ENCODE measurements at places on chromosomes 5 and 9. TPM values are rescaled to one million over a fixed set of nuclear protein-coding genes. Genes with fewer than 3 reads are reported as not detected.

- DNase-seq = no peak
These were observed 57.8 kb downstream of the ZNF462 start for GRCh38 chr9:106920701-106921283.

DNA sequence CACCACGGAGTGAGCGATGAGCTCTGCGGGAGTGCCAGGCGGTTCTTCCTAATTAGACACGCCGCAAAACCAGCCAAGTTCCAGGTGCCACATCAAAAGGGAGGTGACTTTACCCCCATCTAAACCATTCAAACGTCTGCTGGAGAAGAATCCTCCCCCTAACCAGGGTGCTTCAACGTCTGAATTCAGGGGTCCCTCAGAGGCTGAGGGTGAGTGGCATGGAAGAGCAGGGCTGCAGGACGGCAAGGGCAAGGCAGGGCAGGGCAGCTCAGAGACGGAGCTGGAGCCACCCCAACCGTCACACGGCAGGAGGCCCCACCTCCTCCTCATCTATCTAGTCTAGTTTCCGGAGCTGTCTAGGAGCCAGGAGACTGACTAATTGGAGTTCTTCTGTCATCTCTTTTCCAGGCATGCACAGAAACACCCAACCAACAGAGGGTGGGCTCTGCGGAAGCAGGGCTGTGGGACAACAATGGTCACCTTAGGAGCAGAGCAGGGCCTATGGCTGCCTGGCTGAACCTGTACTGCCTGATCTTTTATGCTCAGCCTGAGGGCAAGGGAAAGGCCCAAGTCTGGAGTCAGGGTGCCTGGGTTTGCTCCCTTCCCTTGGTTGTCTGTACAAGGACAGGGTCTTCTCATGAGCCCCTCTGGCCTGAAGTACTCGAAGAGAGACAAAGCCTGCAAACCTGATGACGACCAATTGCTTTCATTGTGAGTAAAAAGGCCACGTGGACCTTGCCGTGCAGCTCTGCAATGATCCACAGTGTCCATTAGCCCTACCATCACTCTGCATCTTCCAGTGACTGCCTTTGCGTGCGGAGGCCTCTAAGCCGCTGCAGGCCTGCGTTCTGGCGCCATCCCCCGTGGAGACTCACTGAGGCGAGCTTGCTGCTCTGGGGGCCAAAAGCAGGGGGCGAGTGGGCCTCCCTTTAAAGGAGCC lies 81.0 kb upstream of the SLC25A51 start:
- DNase-seq = no peak

DNA sequence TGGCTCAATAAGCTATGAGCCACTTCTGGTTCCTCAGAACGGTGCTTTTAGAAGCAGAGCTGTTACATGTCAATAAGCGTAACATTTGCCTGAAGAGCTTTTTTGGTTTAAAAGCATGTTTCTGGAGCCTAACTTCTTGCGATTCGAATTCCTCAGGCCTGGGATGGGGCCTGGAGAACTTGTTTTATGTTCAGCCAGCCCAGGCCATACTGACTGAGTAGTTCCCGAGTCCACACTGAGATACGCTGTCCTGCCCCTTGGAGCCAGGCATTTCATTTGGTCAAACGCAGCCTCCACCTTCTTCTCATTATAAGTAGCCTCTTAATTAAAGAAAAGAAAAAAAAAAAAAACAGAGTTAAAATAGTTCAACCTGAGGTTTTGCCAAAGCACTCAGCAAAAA lies 260.6 kb upstream of the ANKRD55 start:
- no peak for DNase-seq

- DNase-seq = no peak
These were observed 8.7 kb downstream of the GALNT10 start for GRCh38 chr5:154199263-154199662.

- no peak for DNase-seq
These were observed 24.3 kb downstream of the PLPP1 start for GRCh38 chr5:55510523-55510880.

GRCh38 chr9:104779334-104779733 lies 15.4 kb downstream of the NIPSNAP3B start:
- DNase-seq = no peak

DNA sequence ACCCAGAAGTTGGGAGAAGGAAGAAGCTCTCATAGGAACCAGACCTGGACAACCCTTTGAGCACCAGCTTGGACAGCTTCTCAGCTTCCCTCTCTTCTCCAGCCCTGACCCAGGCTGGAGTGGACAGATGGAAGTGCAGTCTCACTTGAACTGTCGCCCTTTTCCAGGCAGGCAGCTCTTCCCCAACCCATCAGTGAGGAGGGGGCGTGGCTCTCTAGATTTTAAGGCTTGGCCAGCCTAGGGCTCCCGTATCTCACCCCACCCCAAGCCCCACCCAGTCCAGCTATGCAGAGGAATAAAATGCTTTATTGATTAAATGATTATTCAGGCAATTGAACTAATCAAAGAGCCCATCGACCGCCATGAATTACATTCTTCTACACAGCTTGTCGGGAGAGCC lies 2.2 kb downstream of the PAX5 start:
- no peak for DNase-seq

DNA sequence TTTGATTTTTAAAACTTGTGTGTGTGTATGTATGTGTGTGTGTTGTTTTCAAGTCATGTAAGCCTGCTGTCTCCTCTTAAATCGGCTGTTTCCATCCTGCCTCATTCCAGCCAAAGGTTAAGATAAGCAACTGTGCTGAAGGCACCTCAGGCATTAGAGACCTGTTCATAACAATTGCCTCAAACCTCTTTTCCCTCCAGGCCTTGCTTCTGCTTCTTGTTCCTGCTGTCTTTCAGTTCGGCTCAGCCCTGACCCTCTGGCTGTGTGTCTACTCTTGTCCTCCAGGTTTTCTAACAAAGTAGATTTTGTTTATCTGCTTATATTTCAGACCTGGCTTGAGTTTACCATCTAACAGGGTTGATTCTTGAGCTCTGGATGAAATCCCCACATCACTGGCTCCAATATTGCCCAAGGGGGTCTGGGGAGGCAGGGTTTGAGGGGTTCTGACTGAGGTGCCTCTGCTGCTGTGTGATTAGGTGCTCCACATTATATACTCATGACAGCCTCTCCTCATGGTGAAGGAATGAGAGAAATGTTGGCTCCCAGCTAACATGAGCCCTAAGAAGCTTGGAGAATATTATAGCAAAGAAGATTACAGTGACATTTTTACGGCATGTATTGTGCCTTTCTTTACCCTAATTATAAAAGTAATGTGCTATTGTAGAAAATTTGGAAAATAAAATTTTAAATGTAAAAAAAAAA lies 229.7 kb upstream of the PIK3R1 start:
- no peak for DNase-seq

DNA sequence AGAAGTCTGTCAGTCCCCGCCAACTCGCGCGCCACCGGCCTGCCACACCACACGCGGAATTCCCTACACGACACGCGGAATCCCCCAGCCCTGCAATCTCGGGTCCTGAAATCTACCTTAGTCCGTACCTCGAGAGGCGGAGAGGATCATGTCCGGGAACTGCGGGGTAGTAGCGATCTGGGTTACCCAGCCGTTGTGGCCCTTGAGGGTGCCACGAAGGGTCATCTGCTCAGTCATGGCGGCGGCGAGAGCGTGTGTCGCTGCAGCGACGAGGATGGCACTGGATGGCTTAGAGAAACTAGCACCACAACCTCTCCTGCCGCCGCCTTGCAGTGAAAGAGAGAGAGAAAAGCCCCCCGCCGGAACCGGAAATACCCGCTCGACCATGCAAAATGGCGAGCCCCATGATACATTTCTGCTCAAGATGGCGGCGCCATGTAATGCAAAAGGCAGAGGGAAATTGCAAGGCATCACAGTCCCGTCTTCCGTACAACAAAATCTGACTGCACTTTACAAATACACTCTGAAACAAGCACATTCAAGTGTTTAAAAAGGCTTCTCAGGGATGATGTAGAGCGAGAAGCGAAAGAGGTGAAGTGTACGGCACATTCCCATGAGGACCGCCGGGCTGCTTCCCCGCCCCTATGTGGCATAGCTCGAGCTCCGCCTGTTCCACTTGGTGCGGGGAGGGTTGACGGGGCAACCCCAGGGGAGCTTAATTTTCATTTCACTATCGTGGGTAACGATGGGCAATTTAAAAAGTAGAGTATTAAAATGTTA lies at the start of gene RACK1:
TSS of gene RACK1 (minus strand) at position 343 of the 780 bp plus-strand sequence. CDS start at position 237, 106 bp downstream.
- DNase-seq = no peak

GRCh38 chr5:58466939-58467338 lies 7.1 kb upstream of the PLK2 start:
- no peak for DNase-seq

GRCh38 chr9:92711844-92712243 lies 41.9 kb upstream of the IPPK start:
- DNase-seq = no peak

DNA sequence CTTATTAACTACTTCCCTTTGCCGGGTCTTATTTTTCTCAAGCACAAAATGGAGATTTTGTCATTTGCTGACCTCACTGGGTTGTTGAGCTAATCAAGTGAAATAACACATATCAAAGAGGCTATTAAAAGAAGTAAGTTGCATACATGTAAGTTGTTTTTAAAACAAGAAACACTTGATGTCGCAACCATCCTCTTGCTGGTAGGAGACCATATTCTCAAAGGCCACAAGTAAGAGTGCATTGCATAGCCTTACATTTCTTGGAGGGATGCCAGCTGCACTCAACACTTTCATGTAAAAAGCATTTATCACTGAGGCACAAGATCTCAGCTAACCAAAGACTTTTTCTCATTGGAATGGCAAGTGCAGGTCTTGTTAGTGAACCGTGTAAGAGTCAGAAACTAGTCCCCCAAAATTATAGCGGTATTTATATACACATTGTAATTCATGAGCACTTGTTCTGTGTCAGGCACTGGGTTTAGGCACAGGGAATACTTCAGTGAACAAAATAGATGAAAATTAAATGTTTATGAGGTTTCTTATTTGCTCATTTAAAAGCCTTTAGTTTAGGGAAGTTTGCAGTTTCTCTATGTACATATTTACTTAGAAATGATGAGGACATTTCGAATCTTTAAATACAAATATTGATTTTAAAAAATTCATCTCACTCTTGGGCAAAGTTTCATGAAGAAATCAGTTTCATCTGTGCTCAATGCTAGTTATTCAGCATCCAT lies 72.0 kb downstream of the ZFAND5 start:
- no peak for DNase-seq

DNA sequence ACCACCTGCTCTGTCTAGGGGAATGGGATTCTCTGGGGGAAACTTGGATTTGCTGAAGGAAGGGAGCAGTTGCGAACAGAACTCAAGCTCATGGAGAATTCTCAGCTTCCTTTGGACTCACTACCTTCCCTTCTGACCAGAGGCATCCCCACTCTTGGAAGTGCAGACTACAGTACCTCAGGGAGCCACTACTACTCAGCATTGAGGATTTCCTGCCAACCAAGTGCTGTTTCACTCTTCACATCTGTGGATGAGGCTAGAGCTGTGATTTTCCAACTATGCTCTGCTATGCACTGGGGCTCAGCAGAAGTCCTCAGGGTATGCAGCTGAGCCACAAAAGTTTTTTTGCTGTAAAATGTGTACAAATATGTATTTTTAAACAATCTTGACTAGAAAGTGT lies 43.9 kb downstream of the MACROH2A1 start:
- DNase-seq = no peak

GRCh38 chr5:149406203-149406978 lies 27.3 kb upstream of the IL17B start:
- DNase-seq = no peak

GRCh38 chr9:95077053-95077765 lies 240.3 kb downstream of the FANCC start:
- no peak for DNase-seq

- DNase-seq = no peak
These were observed 1.0 kb downstream of the CYSTM1 start for GRCh38 chr5:140176031-140176387.

DNA sequence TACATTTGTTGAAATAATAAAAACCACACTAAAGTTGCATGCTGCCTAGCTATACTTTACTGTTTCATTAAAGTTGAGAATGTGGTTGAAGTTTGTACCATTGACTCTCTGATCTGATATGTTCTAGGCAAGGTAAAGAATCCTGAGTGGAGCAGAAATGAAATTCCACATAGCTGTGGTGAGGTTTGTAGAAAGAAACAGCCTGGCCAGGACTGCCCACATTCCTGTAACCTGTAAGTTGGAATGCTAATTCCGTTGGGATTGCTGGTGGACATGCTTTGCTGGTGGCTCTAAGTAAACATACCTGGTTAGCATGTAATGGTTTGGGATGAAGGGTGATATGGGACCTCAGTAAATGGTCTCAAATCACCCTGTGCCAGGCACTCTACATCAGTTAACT lies 16.8 kb downstream of the NFX1 start:
- no peak for DNase-seq

- DNase-seq = no peak
These were observed 15.2 kb upstream of the LHX3 start for GRCh38 chr9:136220017-136220729.

DNA sequence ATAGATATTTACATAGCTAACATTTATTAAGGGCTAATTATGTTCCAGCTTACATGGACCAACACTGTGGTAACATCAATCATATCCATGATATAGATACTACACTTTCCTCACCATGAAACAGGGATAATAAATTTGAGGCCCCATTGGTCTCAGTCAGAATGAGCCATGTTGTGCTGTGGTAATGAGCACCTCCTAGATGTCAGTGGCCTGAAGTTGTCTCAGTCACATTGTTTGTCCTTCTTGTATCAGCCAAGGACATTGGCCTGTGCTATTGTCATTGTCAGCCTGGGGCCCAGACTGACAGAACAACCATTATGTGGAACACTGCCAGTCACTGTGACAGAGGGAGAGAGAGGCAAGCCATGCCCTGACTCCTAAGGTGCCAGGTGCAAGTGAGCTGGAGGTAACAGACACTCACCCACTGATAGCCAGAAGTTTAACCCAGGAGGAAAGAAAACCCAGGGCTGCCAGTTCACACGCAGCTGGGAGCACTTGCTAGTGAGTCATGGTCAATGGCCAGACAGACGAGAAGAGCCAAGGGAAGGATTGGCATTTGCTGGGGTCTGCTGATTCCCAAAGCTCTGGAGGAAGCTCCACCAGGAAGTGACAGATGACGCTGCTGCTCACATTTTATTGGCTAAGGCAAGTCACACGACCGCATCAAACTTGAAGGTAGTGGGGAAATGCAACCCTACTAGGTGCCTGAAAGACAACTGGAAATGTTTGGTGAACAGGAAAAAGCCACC lies 224.2 kb downstream of the MELK start:
- DNase-seq = no peak

- DNase-seq = no peak
These were observed 5.2 kb downstream of the TSC1 start for GRCh38 chr9:132939169-132939568.

DNA sequence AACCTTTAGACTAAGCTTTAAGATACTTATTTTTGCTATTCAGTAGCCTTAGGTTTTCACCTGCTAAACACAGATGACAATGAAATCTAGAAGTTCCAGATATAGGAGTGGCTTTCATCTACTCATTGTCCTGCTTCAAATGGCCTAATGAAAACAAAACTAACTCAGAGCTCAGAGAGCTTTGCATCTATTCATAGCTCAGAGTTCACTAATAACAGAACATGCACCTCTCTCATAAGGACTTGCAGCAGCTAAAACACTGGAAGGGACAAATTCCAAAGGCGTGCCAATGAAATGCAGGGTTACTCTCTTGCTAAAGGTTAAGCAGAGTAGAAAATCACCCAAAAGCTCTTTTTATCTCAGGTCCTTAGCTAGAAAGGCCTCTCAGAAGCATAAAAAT lies 29.0 kb downstream of the SLC31A2 start:
- DNase-seq = no peak

- no peak for DNase-seq
These were observed 197.0 kb downstream of the TRPM3 start for GRCh38 chr9:70924380-70924779.

PCDHGA11 gene
- 2.5 TPM for polyA plus RNA-seq

LCNL1 gene
- polyA plus RNA-seq = not detected

PRDM9 gene
- polyA plus RNA-seq = not detected

C5orf58 gene
- not detected for polyA plus RNA-seq

IL31RA gene
- 6.7 TPM for polyA plus RNA-seq

STPG3 gene
- polyA plus RNA-seq = not detected

PCDHB13 gene
- 0.07 TPM for polyA plus RNA-seq

Measured in keratinocyte (primary cell).